ENCODE measurements at places on chromosomes 11 and 22. TPM values are rescaled to one million over a fixed set of nuclear protein-coding genes. Genes with fewer than 3 reads are reported as not detected.

- DNase-seq = no peak
Measured at GRCh38 chr22:45678961-45679912, 7.6 kb downstream of the ATXN10 start.

DNA sequence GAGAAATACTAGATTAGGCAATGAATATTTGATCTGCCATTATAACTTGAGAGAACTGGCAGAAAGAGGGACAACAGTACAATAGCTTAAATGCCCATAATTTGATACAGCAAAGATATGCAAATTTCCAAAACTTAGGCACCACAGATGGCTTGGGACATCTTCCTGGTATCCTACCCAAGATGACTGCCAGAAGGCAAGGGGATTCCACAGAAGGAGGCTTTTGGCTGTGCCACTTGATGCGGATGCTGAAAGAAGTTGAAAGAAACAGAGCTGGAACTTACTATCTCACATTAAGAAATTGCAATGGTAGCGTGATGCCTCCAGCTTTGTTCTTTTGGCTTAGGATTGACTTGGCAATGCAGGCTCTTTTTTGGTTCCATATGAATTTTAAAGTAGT lies 216.7 kb downstream of the TTC28 start:
- no peak for DNase-seq

GRCh38 chr22:24165673-24166072 lies 15.6 kb upstream of the SUSD2 start:
- no peak for DNase-seq

GRCh38 chr11:65435411-65435931 lies 12.9 kb downstream of the NEAT1 start:
- no peak for DNase-seq

DNA sequence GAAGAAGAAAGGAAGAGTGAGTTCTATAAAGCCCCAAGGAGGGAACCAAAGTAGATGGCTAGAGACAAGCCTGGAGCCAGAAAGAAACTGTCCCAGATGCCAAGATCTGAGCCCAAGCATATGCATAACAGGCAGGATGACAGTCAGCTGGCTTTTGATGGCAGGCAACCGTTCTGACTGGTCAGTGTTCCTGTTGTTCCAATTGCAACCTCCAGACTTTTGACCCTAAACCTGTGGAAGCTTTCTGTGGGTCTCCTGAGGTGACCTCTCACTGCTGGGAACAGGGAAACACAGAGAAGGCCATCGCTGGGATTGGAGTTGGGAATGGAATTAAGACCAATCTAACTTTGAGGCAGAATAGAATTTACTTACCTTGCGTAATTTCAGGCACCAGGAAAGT lies 21.6 kb upstream of the NNMT start:
- no peak for DNase-seq

DNA sequence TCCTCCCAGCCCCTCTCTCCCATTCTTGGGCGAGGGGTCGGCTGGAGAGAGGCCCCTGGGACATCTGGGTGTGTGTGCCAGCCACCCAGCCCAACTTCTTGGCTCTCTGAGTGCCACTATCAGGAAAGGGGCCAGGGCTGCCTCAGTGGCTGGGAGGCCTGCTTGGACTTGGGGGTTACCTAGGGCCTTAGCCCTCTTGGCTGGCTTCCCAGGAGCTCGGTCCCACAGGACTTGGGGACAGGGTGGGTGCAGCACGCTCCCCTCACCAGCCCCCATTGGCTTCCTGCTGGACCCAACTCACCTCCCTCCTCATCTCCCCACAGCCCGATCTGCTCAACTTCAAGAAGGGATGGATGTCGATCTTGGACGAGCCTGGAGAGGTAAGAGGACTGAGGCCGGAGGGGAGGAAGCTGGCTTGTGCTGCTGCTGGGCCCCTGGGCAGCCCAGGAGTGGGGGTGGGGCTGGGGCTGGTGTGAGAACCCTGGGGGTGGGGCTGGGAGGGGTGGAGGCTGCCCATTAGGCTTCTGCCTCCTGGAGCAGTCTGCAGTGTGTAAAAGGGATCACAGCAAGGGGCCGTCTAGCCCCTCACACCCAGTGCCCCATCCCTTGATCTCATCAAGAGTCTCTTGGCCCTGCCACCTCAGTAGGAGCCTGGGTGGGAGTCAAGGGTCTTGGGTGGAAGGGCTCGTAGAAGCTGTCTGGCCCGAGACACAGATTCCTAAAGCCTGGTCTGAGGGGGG lies 54.8 kb downstream of the TRIOBP start:
- DNase-seq = no peak

DNA sequence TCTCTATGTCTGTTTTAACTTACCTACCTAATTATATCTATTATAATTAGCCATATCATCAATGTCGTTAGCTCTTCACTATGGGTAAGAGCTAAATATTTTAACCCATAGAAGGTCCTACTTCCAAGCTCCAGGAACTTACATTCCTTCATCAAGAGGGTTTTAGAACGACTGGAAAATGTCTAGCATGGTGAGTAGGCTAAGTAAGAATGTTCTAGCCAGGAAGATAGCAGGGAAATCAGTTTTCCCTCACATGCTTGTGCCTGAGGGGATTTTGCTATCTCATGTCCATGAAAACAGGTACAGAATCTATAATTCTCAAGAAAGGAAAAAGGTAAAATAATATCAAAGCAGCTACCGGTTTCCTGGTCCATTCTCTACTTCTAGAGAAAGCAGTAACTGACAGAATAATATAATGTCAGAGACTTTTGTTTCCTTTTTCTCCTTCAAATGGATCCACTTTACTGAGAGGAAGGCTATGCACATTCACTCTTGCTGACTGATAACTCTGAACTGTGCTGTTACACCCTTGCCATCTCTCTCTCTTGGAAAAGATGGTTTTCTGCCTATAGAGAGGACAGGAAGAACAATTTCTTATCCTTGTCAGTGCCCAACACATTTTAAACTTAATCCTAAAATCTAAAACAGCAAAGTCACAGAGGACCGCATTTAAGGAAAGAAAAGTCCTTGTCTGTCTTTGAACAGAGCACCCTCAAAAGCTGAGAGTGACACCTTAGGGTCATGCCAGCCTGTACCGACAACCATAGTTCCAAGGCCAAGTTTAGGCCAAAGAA lies 67.0 kb downstream of the MAML2 start:
- no peak for DNase-seq

DNA sequence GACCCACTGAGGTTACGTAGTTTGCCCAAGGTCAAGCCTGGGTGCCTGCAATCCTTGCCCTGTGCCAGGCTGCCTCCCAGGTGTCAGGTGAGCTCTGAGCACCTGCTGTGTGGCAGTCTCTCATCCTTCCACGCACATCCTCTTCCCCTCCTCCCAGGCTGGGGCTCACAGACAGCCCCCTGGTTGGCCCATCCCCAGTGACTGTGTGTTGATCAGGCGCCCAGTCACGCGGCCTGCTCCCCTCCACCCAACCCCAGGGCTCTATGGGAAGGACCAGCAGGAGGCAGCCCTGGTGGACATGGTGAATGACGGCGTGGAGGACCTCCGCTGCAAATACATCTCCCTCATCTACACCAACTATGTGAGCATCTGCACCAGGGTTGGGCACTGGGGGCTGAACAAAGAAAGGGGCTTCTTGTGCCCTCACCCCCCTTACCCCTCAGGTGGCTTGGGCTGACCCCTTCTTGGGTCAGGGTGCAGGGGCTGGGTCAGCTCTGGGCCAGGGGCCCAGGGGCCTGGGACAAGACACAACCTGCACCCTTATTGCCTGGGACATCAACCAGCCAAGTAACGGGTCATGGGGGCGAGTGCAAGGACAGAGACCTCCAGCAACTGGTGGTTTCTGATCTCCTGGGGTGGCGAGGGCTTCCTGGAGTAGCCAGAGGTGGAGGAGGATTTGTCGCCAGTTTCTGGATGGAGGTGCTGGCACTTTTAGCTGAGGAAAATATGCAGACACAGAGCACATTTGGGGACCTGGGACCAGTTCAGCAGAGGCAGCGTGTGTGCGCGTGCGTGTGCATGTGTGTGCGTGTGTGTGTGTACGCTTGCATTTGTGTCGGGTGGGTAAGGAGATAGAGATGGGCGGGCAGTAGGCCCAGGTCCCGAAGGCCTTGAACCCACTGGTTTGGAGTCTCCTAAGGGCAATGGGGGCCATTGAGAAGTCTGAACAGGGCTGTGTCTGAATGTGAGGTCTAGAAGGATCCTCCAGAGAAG lies 1.6 kb downstream of the GSTP1 start:
- no peak for DNase-seq

DNA sequence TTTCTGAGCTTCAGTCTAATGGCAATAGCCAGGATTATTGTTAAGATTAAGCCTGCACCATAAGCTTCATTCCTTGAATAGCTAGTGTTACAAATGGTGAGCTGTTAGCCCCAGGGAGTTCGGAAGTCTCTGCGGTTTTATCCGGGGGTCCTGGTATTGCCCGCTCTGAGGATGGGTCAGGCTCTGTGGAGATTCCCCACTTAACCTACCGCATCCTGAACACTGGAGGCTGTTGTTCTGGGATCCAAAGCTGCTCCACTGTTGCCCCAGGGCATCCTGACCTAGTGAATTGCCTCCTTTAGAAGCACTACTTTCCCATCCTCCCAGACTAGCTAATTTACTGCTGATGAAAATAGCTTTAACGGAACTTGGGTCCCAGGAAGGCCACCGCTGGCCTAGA lies 14.5 kb upstream of the PEX26 start:
- DNase-seq = no peak

GRCh38 chr22:18066181-18066859 lies 11.5 kb upstream of the PEX26 start:
- no peak for DNase-seq

GRCh38 chr11:44237156-44237555 lies 72.8 kb downstream of the ALX4 start:
- DNase-seq = no peak

DNA sequence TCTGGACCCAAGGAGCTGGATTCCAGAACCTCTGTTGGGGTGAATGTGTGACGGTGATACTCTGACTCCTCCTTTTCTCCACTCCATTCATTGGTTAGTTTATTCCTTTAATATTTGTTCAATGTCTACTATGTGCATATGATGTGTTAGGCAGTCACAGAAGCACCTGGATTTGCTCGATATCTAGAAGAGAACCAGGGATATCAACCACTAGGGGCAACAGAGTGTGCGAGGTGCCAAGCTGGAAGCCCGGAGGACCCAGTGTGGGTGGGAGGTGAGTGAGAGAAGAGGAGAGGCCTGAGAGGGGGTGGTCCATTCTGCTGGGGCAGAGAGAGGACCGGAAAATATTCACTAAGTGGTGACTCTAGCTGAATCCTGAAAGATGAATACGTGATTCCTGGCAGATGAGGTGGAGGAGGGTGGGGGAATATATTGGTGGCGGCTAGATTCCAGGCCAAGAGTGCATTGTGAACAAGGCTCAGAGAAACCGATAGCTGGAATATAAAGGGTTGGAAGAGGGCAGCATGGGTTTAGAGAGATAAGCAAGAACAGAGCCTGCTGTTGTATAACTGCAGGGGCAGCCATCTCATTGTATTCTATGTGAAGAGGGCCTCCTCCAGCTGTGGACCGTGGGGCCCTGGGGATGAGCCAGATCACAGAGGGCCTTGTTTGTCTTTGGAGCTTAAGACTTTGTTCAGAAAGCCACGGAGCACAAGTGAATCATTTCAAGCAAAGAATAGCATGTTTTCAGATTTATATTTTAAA lies 6.9 kb upstream of the TIMP3 start:
- DNase-seq = no peak

DNA sequence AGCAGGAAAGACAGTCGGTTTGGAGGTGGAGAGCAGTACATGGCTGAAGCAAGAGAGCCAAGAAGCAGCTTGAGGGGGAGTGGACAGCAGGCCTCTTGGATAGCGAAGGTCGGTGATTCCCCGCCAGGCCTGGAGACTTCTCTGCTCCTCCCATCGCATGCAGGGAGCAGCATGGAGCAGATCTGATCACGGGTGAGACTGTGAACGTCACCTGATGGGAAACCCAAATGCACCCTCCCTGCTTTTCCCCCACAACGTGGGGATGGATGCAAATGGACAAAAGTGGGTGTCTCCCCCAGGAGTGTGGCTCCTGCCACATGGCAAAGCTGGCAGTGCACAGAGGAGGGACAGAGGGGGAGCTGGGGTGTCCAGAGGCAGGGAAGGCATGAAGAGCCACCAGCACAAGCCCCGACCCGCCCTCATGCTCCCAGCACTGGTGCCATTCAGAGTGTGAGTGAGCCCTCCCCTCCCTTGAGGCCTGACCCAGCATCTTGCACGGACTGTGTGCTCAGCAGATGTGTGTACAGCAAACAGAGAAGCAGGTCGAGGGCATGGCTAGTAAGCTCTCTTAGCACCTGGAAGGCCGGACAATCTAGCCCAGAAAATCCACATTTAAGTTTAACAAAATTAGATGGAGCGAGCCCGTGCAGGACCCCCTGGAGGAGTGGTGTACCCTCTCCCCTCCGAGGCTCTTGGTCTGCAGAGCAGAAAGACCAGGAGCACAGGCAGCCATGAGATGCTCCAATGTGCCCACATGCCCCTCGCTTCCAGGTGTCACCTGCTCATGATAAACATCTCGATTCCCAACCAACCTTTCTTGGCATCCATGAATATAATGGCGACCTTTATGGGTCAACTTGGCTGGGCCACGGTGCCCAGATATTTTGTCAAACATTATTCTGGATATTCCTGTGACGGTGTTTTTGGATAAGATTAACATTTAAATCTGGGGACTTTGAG lies 661.7 kb downstream of the TBC1D22A start:
- DNase-seq = no peak

- no peak for DNase-seq
Measured at GRCh38 chr11:65903068-65903481, 2.9 kb upstream of the FOSL1 start.

- DNase-seq = no peak
Measured at GRCh38 chr22:46490538-46490937, 46.9 kb downstream of the CELSR1 start.

DNA sequence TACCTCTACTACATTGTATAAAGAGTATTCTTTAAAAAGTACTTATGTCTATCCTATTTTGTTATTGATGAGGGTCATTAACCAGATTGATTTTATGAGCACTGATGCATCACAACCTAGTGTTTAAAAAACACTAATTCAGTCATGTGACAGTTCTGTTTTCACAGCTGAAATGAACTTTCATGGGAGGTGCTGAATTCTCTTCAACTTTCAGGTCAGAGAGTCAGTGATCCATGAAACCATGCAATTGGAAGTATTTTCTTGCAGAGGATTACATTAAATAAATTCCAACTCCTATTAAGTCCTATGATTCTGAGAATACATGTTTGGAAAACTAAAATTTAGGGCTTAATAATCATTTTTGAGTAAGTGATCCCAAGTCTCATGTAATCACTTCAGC lies 889.4 kb downstream of the KCNA4 start:
- DNase-seq = no peak

TUB gene
- 12.3 TPM for polyA plus RNA-seq

TRIM5 gene
- 11.4 TPM for polyA plus RNA-seq

CATSPERZ gene
- not detected for polyA plus RNA-seq

NUP160 gene
- polyA plus RNA-seq = 29.1 TPM

PDE2A gene
- polyA plus RNA-seq = 18.1 TPM

CARNS1 gene
- 73.3 TPM for polyA plus RNA-seq

LGR4 gene
- polyA plus RNA-seq = 27.5 TPM

KCNJ11 gene
- polyA plus RNA-seq = 19.3 TPM

DEPDC7 gene
- 17.7 TPM for polyA plus RNA-seq

NRXN2 gene
- polyA plus RNA-seq = 24.5 TPM

POU2AF1 gene
- 0.19 TPM for polyA plus RNA-seq

CDCA5 gene
- 8.1 TPM for polyA plus RNA-seq

ADAMTS15 gene
- polyA plus RNA-seq = 19.5 TPM

TYMP gene
- polyA plus RNA-seq = 2.8 TPM

KRTAP5-2 gene
- polyA plus RNA-seq = 0.38 TPM
